Trophoblast cell (in vitro differentiated cells and primary cell): ENCODE measurements at places on chromosomes 6 and 20.

DNA sequence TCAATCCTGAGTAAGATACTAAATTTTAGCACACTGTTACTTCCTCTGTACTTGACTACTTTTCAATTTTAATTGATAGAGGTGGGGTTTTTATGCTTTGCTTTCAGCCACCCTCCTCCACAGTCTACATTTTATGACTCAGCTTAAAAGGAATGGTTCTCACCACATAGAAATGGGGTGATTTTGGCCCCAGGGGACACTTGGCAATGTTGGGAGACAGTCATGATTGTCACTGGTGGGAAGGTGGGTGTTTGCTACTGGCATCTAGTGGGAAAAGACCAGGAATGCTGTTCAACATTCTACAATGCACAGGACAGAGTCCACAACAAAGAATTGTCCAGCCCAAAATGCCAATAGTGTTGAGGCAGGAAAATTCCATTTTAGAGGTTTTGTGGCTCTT is 71.3 kb downstream of the PCSK2 start:
- no peak for DNase-seq

- no peak for DNase-seq
Observed at GRCh38 chr20:12133553-12133952, 215.9 kb downstream of the BTBD3 start.

- no peak for DNase-seq
Observed at GRCh38 chr20:48329676-48330664, 497.8 kb downstream of the PREX1 start.

DNA sequence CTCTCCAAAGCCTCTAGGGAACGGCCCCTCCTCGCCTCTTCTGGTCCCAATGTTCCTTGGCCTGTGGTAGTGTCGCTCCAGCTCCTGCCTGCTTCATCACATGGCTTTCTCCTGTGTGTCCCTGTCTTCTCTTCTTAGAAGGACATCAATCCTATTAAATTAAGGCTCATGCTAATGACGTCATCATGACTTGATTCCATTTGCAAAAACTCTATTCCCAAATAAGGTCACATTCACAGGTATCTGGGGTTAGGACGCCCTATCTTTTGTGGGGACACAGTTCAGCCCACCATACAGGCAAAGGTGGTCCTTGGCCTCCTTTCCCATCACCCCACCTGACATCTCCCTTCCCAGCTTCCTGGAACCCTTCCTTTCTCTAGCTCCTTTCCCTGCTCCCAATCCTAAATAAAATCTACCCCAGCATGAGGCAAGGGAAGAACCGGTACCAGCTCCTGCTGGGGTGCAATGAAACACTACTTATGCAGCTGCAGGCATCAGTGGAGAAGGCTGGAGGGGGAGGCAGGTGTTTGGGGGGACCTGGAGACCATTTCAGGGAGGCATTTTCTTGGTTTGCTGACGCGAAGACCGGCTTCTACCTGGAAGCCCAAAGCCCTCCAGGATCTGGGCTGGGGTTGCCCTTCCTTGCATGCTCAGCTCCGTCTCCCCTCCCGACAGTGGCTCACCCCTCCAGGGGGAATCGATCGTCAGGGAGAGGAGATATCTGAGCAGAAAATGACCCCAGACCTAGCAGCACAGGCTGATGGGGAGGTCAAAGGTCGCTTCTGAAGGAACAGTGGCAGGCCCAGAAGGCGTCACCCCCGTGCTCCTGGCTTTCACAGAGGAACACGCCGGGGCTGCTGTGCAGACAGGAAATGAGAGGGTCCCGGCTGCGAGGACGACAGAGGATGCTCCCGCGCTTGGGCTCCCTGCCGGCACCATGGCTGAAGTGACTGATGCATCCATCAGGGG is 71.7 kb upstream of the QKI start:
- DNase-seq, result no peak

- DNase-seq, result no peak
Observed at GRCh38 chr6:106883808-106884262, 90.7 kb downstream of the CD24 start.

DNA sequence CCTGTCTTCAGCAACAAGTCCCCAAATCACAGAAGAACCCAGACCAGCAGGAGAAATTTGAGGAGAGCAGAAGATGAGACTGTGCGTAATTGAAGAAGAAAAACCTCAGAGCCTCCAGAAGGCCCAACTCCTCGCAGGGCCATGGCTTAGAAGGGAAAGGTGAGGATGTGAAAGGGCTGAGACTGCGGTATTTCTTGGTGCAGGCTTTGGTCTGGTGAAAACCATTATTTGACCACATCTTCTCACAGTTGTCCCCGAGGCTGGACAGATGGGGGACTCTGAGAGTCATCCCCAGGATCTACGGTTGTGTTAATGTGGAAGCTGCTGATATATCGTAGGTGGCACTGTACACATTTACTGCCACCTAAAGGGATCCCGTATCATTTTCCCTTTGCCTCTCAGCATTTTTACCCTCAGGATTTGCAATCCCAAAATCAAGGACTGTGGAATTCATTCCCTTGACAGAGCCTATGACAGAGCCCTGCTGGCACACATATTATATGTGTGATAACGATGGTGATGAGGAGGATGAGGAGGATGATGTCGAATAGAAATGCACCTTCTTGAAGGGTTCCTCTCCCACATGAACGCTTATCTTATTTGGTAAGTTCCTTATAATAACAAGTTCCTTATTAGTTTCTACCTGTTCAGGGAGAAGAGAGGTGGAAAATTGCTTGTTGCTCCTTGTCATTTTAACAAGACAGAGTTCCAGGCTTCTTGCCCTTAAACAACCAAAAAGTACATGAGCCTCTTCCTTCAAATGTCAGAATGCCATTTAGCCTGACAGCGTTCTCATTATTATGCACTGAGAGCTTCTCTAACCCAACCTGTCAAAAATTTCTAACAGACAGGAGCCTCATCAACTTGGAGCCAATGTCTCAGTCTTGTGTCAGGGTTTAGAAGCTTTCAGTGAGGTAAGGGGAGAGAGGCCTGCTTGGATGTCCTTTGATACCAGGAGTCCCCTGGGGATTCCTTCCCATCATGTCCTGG is 135.8 kb downstream of the PXDC1 start:
- DNase-seq, result no peak

- DNase-seq, result no peak
Observed at GRCh38 chr6:119454714-119455113, 105.2 kb upstream of the MAN1A1 start.

DNA sequence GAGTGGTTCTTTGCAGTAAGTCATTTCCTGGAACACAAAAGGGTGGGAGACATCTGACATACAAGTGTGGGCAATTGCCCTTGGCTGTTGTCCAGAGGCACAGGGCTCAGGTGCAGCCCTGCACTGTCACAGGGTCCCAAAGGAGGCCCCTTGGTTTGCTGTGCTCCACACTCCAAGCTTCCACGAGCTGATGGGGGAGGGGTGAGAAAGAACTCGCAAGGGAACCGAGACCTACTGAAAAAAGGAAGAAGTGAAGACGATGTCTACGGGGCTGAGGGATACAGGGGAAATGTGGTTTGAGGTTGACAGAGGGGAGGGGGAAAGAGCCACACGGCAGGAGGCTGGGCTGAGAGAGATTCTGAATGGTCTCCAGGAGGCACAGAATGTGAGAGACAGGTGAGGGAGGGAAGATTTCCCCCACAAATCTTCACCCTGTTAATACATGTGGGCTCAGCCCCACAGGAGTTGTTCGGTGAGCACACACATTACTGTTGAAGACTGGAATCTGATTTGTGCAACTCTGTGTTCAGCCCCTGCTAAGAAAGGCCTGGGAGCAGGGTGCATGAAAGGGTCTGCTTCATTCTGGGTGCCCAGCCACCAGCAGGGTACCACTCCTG is 123.4 kb downstream of the LY86 start:
- DNase-seq, result no peak
